ENCODE measurements at places on chromosomes 1 and 21.
A peak's percentile ranks its signal among the peaks of the same experiment; 100 is the strongest.

- no peak for DNase-seq
Measured at GRCh38 chr1:92820551-92820950, 11.3 kb upstream of the RPL5 start.

DNA sequence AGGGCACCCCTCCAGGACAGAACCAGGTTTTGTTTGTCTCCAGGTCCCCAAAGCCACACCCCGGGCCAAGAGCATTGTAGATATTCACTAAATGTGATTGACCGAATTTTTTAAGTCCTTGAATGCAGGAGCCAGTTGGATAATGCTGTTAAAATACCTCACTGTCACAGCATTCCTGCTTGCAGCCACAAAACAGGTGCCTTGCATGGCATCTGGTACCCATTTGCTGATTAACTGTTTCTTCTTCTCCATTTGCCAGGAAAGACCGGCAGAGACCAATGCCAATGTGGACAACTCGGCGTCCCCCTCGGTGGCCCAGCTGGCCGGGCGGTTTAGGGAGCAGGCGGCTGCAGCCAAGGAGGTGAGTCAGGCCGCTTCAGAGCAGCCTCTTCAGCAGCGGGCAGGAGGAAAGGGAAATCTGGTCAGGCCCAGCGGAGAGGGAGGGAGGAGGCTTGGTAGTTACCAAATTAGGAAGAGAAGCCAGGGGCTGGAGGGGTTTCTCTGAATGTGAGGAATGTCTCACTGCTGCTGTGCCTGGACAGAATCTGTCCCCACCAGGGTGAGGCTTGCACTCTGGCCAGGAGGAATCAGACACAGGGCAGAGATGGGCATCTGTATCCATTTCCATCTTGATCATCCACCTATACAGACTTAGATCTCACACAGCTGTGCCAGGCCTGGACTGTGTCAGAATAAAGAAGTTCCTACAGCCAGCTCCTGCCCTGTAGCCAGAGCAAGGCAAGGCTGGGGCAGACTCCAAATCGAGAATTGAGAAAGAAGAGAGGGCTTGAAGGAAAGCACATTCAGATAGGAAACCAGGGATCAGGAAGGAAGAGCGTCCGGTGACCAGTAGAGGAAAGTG is 37.9 kb upstream of the MPZL1 start:
- DNase-seq, result no peak

DNA sequence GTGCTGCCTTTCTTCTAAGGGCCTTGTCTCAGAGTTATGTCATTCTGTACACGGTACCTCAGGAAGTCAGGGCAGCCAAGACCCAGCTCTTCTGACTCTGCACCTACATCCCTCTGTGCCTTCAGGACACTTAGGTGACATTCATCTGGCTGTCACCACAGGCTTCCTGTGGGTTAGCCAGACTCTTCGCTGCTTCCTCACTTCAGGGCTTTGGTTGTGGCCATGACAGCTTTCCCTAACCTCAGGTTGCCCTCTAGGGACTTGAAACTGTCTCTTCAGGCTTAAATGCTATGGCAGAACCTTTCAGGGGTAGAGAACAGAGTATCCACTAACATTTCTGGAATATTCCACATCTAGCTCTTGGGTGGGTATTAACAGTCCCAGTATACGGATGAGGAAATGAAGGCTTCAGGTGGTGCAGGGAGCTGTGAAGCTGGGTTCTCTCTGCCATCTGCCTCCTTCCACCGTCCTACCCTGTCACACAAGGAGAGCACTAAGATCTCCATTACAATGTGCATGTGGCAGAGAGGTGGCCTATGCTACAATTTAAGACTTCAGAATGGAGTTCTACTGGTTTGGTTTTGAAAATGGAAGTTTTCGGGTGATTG is 9.9 kb downstream of the TSSK3 start:
- DNase-seq, result no peak

- DNase-seq, result no peak
Measured at GRCh38 chr1:28046716-28047115, 41.7 kb downstream of the EYA3 start.

DNA sequence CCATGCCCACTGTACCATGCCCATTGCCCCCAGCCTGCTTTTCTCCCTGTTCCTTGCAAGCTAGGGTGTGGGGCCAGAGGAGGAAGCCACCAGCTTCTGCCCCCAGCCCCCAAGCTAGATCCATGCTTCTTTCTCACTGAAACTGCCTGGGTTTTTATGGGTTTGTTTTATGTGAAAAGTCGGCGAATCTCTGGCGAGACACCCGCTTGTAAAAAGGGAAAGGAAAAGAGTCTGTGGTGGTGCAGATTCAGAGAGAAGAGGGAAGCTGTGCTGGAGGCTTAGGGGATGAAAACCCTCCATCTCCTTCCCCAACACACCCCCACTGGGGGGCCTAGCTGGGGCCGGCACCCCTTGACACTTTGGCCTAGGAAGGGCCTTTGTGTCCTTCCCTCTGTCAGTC is 26.2 kb downstream of the GRHL3 start:
- DNase-seq, result no peak

DNA sequence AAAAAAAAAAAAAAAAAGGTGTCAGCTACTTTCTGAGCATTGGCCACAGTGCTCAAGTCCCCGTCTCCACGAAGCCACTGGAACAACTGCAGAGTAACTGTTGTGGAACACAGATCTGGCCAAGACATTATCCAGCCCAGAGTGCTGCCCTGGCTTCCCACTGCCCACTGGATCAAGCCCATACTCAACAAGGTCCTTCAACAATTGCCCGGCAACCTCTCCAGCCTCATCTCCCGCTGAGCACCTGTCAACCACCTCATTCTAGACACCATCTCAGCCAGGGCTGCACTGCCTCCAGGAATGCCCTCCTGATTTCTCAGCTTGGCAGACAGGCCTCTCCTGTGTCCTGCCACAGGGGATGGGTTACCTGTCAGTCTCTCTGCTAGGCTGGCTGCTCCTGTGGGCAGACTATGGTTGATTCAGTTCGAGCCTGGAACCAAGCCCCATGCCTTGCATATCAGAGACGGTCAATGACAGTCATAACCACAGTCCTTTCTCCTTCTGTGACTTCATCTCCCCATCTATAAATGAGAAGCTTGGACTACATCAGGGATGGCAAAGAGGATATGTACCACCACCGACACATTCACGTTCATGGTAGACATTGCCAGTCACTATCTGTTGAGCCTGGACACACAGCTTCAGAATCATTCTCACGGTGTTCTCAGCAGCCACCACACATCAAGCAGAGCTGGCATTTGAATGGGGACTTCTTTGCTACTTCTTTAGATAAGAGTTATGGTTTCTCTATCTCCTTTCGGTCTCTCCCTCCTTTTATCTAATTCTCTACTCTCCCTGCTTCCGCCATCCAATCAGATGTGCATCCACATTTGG is 76.9 kb downstream of the MRPL37 start:
- no peak for DNase-seq

- DNase-seq, result no peak
Measured at GRCh38 chr1:53826367-53826766, 11.7 kb downstream of the NDC1 start.

DNA sequence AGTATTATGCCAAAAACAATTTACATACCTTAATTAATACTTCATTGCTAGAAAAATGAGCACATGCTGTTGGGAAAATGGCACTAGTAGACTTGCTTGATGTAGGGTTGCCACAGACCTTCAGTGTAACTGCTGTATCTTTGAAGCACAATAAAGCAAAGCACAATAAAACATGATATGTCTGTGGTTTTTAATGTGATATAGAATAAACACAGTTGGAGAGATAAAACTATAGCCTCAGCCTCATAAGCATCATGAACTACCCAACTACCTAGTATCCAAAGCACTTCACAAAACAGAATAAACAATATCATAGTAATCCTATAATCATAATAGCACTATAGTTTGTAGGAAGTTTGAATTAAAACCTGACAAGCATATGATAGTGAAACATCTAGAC is 143.5 kb downstream of the SYT14 start:
- no peak for DNase-seq

GRCh38 chr21:29258626-29259338 is 39.9 kb upstream of the BACH1 start:
- peak; percentile 83 for DNase-seq

DNA sequence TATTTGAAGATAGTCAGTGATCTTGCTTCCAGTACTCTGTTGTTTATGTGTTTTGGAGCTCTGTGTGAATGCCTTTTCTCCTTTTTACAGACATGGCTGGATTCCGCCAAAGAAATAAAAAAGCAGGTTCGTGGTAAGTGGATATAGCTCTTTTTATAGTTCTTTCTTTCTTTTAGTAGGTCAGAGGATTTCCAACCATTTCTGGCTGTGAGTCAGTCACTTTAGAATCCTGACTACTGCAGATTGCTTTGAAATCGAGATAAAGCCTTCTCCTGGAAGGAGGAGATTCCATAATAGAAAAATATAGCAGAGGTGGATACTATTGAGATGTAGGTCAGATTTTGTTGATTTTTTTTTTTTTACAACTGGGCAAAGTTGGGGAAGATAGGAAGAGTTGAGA is 97.4 kb downstream of the EPB41 start:
- DNase-seq, result no peak

- peak; percentile 31 for DNase-seq
Measured at GRCh38 chr1:224377676-224378006, 21.0 kb downstream of the CNIH4 start.

DNA sequence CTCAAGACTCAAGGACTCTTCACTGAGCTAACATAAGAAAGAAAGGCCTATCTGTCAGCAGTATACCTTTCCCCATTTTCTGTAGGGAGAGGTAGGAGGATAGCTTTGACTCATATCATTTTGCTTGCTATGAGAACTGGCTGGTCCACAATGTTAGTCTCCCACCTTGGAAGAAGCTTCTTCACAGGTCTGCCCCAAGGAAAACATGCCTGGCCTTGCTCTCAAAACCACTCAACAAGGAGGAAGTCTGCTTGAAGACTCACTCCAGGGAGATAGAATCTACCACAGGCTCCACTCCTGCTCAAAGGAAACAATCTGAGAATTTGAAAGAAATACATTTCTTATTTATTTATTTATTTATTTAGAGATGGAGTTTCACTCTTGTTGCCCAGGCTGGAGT is 29.5 kb upstream of the LAMC1 start:
- no peak for DNase-seq
